HL-60 (cell line): ENCODE measurements at places on chromosomes 7 and 10.

GRCh38 chr7:130430841-130431666, 9.8 kb downstream of the CEP41 start:
- DNase-seq, result no peak

DNA sequence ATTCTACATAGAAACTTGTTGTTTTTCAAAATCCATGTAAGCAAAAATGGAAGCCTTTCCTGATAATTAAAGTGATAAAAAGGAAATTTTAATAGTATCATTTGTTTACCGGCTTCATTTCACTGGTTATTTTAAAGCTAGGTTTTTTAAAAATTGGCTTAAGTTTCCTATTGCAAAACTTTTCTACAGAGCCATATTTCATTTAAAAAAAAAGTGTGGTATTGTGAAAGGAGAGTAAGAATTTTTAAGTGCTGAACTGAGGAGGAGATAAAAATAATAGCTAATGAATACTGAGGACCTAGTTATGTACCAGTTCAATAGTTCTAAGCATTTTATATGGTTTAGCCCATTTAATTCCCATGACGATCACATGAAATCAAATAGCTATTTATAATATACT, 172.2 kb upstream of the COL1A2 start:
- no peak for DNase-seq

DNA sequence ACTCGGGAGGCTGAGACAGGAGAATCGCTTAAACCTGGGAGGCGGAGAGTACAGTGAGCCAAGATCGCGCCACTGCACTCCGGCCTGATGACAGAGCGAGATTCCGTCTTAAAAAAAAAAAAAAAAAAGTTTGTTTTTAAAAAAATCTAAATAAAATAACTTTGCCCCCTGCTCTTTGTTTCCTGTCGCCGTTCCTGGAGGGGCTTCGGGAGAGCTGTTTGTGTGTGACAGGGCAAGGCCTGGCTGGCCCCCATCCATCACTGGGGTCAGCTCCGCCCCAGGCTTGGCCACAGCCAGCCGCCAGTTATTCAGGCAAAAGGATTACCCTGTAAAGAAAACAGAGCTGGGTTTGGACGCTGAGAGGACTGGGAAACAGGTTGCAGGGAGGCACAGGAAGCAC, 16.4 kb downstream of the LEP start:
- no peak for DNase-seq

- DNase-seq, result no peak
These were observed 30.4 kb downstream of the KLRG2 start for GRCh38 chr7:139452958-139453672.

DNA sequence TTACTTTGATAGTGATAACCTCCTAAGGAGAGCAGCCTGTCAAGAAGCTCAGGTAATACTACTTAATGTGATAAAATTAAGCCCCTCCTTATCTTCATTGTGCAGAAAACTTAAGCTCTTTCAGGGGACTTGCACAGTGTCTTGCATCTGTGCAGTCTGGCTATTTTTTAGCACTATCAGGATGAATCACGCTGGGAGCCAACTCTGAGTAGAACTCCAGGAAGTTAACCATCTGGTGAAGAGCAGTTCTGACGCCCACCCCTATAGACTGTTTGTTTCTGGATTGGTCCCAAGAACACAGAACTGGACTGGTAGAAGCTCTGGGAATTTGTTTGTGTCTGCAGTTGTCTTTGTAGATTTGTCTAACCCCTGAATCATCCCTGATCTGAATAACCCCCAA, 41.9 kb downstream of the AGK start:
- no peak for DNase-seq

GRCh38 chr7:38273286-38273995, at the start of gene TARP:
TARP (minus strand) TSS chr7:38273636.
- DNase-seq, result no peak

DNA sequence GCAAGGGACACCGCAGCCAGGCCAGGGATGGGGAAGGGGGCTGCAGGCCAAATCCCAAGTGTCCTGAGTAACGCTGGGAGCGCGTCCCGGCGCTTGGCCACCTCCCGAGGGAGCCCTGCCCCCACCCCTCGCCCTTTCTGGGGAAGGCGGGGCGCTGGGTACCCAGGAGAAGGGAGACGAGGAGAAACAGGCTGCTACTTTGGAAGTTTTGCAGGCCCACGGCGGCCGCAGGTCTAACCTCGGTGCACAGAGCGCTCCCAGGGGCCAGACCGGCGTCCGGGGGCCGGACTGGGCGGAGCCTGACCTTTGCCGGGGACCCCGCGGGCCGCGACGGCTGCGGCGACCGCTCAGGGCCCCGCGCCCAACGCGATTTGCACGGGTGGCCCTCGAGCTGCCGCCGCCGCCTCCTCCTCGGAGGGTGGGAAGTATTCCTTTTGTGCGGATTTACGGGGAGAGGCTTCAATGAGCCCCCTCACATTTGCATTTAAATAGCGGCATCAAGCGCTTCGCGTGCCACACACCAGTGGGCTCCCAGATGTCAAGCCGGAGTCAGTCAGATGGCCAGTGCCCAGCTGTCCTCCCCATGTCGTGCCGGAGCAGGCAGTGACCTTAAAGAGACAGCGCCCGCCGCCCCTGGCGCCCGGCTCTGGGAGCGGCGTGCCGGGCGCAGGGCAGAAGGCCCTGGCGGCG, 3.0 kb upstream of the EBF3 start:
- DNase-seq, result no peak

GRCh38 chr10:63491588-63492316, 26.0 kb upstream of the JMJD1C start:
- DNase-seq, result peak; percentile 20

DNA sequence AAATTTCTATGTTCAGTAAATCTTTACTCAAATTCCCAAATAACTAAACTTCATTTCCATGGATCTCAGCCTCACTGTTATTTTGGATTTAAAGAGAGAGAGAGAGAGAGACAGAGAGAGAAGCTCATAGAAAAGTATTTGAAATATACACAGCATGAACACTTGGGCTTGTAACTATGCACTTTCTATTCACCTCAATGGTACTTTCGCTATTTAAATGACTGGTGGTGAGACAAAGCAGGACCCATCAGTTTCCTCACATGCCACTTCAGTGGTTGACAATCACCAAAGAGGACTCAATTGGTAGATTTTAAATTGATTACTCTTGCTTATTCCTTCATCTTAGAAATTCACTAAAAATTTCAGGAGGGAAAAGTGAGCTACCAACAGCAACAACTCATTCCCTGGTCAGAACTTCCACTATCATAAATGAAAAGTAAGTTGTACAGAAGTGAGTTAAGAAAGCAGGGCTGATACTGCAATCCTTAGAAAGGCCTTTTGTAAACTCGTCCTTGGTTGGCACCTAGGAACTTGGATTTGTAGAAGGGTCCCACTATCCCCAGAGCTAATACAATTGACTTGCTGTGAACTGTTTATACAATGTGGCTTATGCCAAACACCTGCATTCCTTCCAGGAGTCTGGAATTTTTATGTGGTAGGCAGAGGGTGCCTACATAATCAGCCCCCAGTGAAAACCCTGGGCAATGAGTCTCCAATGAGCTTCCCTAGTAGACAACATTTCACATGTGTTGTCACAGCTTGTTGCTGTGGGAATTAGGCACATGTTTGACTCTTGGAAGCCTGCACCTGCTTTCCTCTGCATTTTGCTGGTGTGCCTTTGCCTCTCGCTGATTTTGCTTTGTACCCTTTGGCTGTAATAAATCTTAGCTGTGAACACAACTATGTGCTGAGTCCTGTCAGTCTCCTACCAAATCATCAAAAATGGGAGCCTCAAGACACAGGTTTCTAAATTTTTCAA, 10.8 kb downstream of the ERLIN1 start:
- DNase-seq, result no peak

GRCh38 chr10:14971867-14972448, 12.8 kb downstream of the MEIG1 start:
- DNase-seq, result peak; percentile 3

DNA sequence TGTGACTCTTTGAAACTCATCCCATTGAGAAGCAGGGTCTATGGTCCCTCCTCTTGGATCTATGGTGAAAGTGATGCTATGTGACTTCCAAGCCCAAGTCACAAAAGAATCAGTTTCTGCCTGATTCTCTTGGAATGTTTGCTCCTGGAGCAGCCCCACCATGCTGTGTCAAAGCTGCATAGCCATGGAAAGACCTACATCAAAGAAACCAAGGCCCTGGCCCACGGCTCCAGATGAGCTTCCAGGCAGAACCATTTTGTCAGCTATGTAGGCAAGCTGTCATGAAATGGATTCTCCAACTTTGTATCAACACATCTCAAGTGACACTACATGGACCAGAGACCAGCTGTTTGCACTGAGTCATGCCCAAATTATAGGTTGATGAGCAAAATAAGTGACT, 77.0 kb downstream of the AASS start:
- DNase-seq, result no peak

DNA sequence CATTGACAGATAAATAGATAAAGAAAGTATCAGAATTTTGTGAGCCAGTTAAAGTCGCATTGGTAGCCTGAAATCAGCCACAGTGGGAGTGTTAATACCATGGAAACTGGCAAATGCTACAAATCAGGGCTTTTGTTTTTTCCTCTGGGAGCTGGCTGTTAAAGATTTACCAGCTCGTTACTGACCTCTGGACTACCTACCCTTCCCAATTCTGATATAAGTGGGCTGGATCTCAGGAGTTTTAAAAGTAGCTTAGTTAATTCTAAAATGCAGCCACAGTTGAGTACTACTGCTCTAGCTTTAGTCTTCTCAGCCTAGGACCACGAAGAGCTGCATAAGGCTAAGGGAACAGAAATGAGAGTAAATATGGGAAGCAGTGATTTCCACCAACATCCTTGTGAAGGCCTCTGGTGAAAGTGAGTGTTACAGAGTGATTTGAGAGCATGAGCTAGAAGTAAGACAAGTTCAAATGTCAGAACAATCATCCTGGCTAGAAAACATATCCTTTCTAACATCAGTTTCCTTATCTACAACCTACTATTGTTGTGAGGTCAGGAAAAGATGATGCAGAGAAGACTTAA, 53.2 kb downstream of the A1CF start:
- no peak for DNase-seq

GRCh38 chr10:113202011-113202410, 252.0 kb downstream of the TCF7L2 start:
- no peak for DNase-seq

DNA sequence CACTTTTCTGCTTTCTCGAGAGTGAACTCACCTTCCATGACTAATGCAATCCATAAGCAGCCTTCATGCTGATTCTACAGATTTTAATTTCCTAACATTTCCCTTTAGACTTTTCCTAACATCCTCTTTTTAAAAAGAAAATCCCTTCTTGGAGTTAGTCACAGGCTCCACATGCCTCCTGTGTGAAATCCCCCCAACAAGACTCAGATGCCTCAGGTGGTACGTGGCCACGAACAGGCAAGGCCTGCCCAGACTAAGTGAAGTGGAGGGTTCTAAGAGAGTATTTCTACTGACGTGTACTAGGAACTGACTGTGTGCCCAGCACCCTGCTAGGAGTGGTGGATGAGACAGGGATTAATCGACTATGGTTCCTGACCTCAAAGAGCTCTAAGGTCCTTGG, 125.9 kb upstream of the HPS1 start:
- DNase-seq, result no peak

DNA sequence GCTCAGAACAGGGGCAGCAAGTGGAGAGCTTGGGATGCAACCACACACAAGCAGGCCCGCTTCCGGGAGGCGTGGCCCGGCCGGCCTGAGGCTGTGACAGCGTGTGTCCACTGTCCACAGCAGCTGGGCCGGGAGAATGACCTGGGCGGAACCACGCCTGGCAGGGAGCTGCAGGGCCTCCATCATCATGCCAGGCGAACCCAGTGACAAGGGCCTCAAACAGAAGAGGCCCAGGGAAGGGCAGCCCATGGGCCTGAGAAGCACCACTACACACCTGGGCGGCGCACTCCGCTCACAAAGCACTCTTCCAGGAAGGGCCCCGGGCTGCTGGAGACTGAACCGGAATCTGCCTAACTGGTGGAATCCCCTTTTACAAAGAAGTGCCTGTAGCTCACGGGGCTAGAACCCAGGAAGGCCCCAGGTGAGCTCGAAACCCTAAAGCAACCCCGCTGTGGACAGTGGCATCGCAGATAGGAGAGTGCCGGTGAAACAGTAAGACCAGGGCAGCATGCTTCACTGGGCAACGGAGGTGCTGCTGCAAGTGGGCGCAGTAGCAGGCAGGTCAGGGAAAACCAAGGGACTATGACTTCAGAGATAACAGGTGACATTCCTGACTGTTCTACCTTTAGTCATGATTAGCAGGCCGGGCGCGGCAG, 66.0 kb downstream of the MAD1L1 start:
- no peak for DNase-seq

GRCh38 chr10:80708185-80708584, 170.5 kb downstream of the SH2D4B start:
- DNase-seq, result no peak

DNA sequence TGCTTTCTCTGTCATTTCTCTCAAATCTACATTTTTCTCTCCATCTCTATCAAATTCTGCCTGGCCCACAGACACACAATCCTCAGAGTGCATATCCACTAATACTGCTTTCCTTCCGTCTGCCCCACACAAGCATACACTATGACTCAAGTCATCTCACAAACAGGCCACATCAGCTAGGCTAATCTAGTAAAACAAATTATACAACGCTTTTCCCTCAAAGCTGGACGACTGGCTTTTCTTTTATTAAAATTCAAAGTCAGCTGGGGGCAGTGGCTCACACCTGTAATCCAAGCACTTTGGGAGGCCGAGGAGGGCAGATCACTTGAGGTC, 161.1 kb downstream of the FAM107B start:
- no peak for DNase-seq

GRCh38 chr10:78744491-78745090, 324.2 kb upstream of the ZMIZ1 start:
- no peak for DNase-seq

DNA sequence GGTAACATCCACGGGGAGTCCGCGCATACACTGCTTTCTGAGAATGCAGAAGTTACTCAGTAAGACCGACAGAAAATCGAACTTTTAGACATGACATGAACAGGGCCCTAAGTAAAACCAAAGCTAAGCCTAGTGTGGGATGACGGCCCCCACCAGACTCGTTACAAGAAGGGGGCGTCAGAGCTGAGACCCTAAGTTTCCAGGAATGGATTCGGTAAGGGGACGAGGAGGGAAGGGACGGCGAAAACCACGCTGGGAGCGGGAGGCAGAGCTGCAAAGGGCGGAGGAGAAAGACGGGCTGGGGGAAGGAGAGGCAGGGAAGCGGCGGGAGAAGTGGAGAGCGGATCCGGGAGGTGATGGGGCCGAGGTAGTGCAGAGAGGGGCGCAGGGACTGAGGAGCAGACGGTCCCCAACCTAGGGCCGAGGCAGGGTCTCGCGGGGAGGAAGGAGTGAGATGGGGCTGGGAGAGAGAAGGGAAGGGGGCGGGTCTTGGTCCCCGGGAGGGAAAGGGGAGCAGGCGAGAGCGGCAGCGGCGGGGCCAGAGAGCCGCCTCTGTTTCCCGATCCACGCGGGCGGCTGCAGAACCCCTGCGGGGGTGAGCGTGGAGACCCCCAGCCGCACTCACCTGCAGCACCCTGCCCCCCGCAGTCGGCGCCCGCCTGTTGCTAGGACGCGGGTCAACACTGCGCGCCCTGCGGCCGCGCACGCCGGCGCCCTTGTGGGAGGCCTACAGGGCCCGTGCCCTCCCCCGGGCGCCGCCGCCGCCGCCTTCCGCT, 513 bp downstream of the ODAD2 start:
- DNase-seq, result no peak

- DNase-seq, result no peak
These were observed 47.0 kb downstream of the CCDC71L start for GRCh38 chr7:106613848-106614560.
